ENCODE measurements at places on chromosomes 4 and X. TPM values are rescaled to one million over a fixed set of nuclear protein-coding genes. Genes with fewer than 3 reads are reported as not detected.

- no peak for DNase-seq
These were observed 42.8 kb downstream of the MAGEB17 start for GRCh38 chrX:16210061-16210460.

- no peak for DNase-seq
These were observed 913.3 kb downstream of the PDHA2 start for GRCh38 chr4:96753216-96753615.

GRCh38 chr4:81743731-81744435 lies 272.2 kb upstream of the RASGEF1B start:
- no peak for DNase-seq

The SLC10A4 gene
- not detected for total RNA-seq

The PDGFC gene
- total RNA-seq = 12.0 TPM

The TMPRSS11F gene
- total RNA-seq = not detected

The AFF2 gene
- 7.6 TPM for total RNA-seq
